ENCODE measurements at places on chromosomes 3 and 15. TPM values are rescaled to one million over a fixed set of nuclear protein-coding genes. Genes with fewer than 3 reads are reported as not detected.

Gene SKIL
- 107 TPM for total RNA-seq

Gene MCCC1
- total RNA-seq = 13.7 TPM

Gene OIP5
- total RNA-seq = not detected

Gene MEIS2
- total RNA-seq = 57.7 TPM

Gene CNTN3
- 3.5 TPM for total RNA-seq

Gene KLF15
- 2.6 TPM for total RNA-seq

Gene CTXND1
- not detected for total RNA-seq

Gene ADAMTS7
- 8.9 TPM for total RNA-seq

Gene SEMA3G
- not detected for total RNA-seq
